CD4-positive, CD25-positive, alpha-beta regulatory T cell (primary cell): ENCODE measurements at places on chromosomes 13 and 19. TPM values are rescaled to one million over a fixed set of nuclear protein-coding genes. Genes with fewer than 3 reads are reported as not detected.

Gene NDFIP2
- 4.8 TPM for polyA plus RNA-seq

DNA sequence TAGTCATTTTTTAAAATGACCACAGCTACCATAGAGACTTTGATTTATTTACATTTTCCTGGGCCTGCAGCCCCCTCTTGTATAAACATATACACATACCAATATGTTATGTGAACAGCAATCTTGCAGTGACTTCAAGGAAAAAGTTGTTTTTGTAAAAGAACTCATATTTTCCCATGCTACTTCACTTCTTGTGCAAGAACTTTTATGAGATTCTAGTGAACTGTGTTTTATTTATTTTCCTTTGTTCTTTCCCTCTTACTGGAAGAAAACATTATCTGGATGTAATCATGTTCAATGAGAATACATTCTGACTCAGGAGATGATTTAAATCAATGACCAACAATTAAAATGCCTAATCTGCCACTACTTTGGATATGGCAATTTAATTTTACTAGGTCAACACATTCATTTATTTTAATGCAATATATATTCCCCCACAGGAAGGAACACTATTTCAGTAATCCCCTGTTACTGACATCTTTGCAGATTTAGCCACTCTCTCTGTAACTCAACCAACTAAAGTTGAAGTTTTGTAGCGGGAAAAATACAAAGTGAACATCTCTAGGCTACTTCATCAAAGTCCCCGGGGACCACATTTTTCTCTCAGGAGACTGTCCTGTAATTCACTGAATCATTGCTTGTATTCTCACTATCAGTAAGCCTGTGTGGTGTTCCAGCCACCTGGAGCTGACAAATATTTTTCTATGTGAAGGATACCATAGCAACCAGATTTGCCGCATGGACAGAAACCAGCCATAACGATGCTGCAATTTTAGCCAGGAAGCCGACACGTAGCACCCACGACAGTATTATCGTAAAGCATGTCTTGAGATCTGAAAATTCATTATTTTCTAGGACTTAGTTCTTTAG lies 90.5 kb downstream of the STARD13 start:
- DNase-seq: no peak

DNA sequence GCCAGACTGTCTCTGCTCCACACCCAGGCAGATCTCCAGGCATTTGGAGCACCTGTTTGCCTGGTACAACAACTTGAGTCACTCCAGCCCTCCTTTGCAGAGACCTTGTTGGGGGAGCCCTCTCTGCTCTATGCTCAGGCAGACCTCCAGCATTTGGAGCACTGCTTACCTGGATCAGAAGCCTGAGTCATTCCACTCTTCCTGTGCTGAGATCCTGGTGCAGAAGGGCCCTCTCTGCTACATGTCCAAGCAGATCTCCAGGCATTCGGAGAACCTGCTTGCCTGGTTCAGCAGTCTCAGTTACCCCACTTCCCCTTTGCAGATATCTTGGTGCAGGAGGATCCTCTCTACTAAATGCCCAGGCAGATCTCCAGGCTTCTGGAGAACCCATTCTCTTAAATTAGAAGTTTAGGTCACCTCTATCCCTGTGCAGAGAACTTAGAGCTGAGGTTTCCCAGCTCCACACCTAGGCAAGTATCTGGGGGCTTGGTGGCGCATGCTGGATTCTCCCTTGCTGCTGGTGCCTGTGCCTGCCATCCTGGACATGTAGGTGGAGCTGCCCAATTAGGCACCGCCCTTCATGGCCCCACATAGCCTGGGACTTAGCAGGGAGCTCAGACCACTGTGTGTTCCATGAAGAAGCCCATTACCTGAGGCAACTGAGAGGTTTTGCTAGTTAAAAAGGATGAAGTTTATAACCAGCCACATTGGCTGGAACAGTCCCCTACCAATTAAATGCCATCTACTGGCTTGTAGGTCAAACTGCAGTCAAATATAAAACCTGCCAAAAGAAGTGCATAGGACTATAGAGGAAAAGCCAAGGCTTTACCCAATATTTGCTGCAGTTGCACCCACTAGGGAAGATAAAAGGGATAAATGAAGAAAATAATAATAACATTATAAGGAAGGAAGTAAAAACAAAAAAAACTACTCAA lies 97.6 kb upstream of the SLITRK6 start:
- DNase-seq: no peak

DNA sequence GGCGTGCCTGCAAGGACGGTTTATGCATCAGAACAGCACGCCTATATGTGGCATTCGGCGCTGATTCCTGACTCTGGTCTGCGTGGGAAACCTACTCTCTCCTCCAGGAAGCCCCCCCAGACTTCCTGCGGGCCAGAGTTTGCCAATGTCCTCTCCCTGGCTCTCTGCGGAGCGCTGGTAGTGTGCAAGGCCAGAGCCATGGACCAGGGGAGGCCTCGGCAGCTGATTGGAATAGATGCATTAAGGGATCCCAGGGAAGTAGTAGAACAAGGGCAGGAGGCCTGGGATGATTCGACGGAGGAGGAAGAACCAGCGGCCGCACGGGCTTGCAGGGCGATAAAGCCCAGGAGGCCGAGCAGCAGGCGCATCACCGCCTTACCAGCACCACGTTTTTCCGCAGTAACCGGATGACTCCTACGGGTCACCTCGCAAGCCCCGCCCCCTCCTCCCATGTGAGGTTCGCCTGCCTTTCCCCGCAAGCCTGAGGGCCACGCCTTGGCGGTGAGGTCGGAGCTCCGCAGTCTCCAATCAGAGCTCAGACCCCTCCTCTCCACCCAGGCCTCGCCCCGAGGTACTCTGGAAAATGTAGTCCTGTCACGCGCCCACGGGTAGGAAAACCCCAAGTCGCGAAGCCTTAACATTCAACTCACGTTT lies 5.0 kb downstream of the CLEC11A start:
- DNase-seq: peak; percentile 34

Gene PSG7
- polyA plus RNA-seq: not detected

DNA sequence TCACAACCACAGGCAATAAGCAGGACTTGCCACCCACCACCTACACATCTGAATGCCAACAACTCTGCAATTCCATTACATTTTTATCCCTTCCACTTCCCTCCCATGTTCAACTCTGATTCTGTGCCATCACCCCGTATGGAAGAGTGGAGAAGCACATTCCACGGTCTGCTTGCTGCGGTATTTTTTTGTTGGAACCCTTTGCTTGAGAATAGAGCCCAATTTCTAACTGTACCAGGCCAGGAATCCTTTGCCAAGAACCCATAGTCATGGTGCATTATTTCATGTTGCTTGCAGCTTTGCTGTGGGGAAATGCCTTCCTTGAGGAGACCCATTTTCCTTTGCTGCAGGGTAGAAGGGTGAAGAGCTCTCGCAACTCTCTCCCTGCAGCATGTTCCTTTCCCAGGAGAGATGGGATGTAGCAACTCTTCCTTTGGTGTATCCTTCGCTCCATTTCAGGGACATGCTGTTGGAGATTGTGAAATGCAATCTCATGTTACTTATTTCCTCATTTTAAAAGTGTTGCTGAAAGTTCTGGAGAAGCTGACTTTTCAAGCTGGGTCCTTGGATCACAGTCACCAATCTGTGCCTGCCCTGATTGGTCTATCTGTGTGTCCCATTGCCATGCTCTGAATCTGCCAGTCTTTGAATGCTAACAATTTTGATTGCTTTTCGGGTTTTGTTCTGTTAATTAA lies 69.8 kb upstream of the STARD13 start:
- DNase-seq: no peak

Gene LIN37
- polyA plus RNA-seq: 10.8 TPM

DNA sequence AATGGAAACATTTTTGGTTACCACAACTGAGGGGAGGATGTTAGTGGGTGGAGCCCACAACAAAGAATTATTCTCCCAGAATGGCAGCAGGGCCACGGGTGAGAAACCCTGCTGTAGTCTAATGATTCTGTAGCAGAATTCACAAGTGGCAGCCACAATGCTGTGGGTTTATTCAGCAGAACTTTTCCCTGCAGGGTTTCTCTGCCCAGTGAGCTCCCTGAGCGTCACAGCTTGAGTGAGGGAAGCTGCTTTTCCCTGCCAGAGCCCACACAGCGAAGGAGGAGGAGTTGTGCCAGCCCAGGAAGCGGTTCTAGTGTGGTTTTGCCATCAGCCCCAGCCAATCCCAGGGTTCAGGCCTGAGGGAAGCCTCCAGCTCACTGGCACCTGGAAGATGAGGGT lies 4.4 kb downstream of the ATP12A start:
- DNase-seq: no peak
